ENCODE measurements at places on chromosomes 5 and 9.
A peak's percentile ranks its signal among the peaks of the same experiment; 100 is the strongest.

DNA sequence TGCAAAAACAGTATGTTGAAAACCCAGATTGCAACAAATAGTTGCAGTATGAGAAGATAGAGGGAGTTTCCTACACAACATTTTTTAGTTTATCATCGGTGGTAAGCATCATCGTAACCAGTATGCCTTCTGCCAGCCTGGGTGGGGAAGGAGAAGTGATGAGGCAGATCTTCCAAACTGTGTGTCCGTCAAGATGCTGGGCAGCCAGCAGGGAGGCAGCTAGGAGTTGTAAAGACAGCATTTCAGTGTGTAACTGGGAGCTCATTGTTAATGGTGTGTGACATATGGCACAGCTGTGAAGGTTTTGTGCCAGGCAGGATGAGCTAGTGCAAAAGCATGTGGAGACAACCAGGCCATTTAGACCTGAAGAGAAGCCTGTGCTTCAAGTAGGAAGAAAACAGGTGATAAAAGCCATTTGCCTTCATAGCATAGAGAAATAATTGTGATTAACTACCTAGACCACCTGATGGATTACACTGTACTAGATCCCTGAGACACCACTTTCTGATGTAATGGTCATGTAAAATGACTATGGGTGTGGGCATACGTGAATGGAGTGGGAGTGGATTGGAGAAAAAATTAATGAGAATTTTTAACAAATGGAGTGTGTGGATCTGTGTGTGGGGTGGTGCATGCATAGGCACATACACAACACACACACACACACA lies 347.0 kb upstream of the ADAMTSL1 start:
- no peak for DNase-seq

DNA sequence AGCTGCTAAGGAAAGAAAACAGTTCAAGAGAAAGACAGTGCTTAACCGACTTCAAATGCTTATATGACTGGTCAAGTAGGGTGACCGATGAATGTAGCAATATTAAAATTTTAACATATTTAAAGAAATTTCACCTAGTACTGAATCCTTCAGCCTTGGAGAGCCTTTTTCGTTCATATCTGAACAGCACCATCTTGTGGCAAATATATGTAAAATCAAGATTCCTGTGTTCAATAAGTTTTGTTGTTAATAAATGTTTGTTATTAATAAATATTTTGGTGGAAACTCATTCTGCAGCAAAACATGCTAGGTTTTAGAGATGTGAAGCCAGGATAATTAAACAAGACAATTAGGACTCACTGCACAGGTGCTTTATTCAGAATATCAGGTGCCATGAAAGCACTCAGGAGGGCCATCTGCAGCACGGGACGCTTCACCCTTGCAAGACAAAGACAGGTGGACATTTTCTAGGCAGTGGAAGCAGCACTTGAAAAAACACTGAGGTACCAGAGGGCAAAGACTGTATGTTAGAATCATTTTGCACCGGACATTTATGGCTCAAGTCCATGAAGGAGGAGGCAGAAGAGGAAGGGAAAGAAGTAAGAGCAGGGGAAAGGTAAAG lies 15.6 kb downstream of the TICAM2 start:
- DNase-seq = peak; percentile 45

GRCh38 chr9:36945999-36946398 lies 88.1 kb downstream of the PAX5 start:
- DNase-seq = no peak

DNA sequence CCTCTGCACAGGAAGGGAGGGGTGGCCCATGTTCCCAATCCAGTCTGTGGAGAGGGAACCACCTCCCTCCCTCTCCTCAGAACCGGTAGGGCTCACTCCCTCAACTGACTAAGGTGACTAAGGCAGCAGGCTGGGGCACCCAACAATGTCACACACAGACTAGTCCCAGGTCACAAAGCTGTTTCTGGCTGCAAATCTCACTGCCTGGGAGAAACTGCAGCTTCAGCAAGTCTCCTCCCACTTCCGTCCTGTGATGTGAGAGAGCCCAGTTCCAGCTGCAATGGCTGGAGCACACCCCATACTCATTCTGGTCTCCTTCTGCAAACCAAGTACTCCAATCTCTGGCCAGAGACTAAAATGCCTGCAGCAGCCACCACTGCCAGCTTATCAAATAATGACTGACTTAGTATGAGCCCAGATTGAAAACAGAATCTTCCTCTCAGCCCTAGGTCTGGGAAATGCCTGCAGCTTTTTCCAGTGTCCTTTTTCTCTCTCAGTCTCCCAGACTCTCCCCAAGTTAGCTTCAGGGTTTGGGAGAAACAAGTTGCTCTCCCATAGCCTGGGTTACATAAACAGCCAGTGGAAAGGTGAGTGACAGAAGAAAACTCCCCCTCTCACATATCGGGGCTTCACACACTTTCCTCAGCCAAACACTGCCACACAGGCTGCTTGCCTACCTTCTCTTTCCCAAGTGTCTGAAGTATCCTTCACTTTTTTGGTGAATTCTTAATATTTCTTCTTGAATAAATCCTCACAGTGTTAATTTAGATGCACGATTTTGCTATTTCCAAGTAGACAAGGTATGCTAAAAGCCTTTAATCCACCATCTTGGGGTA lies 247.4 kb upstream of the RASA1 start:
- DNase-seq = no peak

DNA sequence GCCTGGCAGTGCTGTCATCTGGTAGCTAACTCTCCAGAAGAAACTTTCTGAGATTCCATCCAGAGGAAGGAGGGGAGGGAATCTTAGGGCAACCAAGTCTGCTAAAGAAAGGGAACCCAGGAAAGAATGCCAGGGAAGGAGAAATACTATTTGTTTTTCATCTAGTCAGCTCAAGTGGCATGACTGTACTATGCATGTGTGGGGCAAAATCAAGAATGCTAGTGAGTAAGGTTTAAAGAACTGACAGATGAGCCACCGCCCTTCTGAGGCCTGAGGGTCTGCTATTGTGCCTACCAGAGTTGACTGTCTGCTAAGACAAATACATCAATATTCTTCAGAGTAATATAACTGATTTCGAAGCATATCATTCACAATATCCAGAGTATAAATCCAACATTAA lies 204.2 kb downstream of the SLC12A2 start:
- no peak for DNase-seq

GRCh38 chr5:145980718-145981117 lies 44.3 kb downstream of the SH3RF2 start:
- no peak for DNase-seq

GRCh38 chr9:120921661-120922181 lies 4.9 kb downstream of the TRAF1 start:
- no peak for DNase-seq

GRCh38 chr9:107755246-107755645 lies 265.7 kb upstream of the KLF4 start:
- DNase-seq = no peak

Measured in AML-193 (cell line).